Stimulated activated CD4-positive, alpha-beta T cell treated with anti-CD3 and anti-CD28 coated beads, Interleukin-12 subunit alpha, Interleukin-12 subunit beta, amount 100 ng/mL, for 24 hours (primary cell): ENCODE measurements at places on chromosomes 13 and 19.

- no peak for DNase-seq
These were observed 683.4 kb downstream of the PCDH9 start for GRCh38 chr13:66546534-66547379.

GRCh38 chr13:75399168-75399878 lies 82.6 kb downstream of the TBC1D4 start:
- DNase-seq: no peak

DNA sequence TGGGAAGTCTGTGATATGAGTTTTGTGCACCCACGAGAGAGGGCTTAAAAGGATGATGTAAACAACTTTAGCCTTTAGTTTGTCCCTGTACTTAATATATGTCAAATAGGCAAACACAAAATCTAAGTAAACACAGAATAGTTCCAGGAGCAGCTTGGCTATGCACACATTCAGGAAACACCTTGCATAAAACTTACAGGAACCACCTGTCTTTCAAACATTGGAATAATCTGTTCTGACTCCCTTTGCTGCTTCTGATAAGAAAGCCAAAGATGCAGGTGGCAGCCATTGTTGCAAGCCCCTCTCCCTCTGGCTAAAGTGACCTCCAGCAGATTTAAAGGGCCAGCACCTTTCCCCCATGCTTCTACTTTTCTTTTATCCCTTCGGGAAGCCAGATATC lies 4.7 kb downstream of the EEF1AKMT1 start:
- DNase-seq: no peak

DNA sequence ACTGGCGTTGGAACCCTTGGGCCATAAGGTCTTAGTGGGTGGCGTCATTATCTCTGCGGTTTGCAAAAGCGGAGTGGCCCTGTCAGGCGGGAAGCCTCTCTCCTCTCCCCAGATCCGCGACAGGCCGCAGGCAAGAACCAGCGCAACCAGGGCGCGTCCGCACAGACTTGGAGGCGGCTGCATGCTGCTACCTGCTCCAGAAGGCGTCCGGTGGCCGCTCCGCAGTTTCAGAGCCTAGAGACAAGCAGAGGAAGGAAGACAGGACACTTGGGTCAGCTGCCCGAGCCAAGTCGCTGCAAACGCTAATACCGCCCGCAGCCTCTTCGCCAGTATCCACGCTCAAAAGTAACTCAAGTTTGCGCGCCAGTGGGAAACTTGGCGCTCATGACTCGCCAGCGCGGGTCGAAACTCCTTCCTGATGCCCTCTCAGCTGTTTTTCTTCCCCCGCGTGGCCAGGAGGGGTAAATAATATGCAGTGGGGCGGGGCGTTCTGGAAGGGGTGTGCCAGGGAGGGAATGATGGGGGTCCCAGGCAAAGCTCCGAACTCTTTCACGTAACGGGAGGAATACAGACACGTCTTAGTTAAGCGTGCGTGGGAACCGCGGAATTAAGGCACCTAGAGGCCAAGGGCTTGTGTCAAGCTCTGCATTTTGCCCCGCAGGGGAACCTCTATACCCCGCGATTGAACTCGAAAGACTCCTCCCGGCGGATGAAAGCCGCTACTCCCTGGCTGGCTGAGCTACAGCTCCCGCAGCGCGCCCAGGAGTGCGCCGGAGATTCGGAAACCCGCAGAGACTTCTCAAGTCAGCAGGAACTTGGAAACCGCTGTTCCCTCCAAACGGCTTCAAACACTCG lies at the start of gene EDNRB:
Gene EDNRB, minus strand, starts transcription at position 441 of the 855 bp plus-strand sequence. Its CDS starts 258 bp downstream, at position 183.
- DNase-seq: no peak

GRCh38 chr13:50075619-50076097 lies 60.4 kb downstream of the KCNRG start:
- DNase-seq: no peak

GRCh38 chr19:533364-534058 lies 2.0 kb downstream of the CDC34 start:
- no peak for DNase-seq

DNA sequence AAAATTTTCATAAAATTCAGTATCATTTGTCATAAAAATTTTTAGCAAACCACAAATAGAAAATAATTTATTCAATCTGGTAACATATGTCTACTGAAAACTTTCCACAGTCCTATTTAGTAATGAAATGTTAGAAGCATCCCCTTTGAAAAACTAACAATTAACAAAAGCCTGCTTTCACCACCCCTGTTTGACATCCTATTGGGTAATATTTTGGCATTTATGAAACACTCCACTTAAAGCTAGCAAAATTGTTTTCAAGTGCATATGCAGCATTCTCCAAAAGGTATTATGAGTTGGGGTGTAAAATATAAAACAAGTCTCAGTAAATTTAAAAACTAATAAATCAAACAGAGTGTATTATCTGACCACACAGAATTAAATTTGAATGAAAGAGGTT lies 189.4 kb downstream of the NBEA start:
- no peak for DNase-seq

GRCh38 chr19:10712754-10713153 lies 5.1 kb upstream of the DNM2 start:
- DNase-seq: no peak

DNA sequence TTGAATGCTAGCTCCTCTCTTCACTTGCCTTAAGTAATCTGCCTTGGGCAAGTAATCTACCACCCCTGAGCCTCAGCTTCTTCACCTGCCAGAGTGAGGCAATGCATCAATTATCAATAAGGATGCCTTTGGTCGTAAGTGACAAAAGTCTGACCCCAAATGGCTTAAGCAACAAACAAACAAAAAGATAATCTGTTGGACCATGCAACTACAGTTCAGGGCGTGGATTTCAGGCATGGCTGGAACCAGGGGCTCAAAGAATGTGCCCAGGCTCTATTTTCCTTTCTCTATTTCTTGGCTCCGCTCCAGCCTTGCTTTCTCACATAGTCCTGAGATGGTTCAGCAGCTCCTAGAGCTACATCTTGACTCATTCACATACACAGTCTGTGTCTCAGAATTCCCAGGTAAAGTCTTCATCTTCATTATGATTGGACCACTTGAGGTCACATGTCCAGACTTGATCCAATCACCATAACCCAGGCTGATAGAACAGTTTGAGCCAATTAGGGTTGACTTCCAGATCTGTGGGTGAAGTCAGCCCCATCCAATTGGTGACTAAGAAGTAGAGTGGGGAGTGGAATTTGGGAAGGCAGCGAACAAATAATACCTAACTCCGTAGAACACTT lies 29.6 kb downstream of the ACSBG2 start:
- DNase-seq: no peak

DNA sequence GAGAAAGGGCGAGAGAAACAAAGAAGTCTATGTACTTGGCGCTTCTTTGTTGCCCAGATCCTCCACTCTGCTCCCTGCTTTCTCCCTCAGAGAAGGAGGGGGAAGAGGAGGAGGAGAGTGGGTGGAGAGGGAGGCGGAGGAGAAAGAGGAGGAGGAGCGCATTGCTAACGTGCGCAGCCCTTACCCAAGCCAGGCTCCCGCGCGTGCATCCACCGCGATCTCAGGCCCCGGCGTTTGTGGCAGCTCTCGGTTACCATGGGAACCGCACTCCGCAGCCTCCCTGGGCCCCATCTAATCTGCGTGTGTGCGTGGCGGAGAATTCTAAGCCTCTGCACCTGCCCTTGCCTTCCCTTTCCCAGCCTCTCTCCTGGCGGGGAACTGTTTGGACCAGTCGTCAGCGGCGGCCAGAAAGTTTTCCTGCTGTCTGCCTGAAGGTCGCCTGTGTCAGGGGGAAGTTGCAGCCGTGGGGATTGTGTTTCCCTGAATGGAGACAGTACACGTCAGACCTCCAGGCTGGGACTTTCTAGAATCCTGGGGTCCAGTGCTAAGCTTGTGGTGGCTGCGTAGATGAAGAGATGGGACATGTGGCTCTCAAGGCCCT lies at the start of gene ERICH6B:
Gene ERICH6B, minus strand, starts transcription at position 239 of the 601 bp plus-strand sequence. CDS start 18,734 bp downstream, outside the sequence.
- no peak for DNase-seq

- no peak for DNase-seq
These were observed 239.9 kb upstream of the TSHZ3 start for GRCh38 chr19:31589109-31589508.

DNA sequence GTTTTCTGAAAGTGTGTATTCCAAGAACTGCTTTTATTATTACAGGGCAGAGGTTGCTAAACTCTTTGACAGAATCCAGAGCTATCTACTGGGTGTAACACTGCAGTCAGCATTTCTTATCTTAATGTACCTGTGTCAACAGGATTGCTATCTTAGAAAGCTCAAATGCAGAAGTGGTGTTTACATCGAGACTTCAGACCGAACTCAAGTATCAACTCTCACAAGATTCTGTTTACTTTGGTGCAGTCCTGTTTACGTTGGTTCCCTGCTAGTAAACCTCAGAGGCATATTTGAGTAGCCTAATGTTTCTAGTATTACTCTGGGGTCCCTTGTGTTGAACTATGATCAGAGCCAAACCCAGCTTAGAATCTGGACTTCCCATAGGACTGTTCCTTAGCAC lies 20.5 kb downstream of the SLC15A1 start:
- DNase-seq: no peak

GRCh38 chr13:50650592-50651504 lies 192.6 kb downstream of the DLEU7 start:
- no peak for DNase-seq

GRCh38 chr19:2268480-2268830 lies 12.2 kb upstream of the JSRP1 start:
- DNase-seq: no peak

DNA sequence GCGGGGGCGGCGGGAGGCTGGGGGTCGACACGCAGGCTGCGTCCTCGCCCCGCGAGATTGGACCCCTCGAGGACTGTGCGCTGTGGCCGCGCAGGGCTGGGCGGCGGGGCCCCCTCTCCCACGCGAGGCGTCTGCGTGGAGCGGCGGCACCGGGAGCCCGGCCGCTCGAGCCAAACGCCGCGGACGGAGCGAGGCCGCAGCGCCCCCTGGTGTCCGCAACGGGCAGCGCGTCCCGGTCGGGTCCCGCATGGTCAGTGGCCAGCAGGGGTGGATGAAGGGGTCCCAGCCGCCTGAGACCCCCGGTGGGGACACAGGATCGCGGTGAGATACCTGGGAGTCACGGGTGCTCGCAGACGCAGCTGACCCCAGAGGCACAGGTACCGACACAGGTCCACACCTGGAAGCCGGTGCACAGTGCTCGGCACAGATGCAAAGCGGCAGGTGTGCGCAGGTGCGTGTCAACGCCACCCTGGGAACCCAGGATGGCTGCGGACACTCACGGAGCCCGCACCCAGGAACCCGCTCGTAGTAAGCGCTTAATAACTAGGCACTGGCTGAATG lies 2.1 kb upstream of the CIRBP start:
- DNase-seq: peak; percentile 63

GRCh38 chr19:9861503-9861902 lies 26.4 kb downstream of the PIN1 start:
- no peak for DNase-seq

GRCh38 chr13:60229708-60230272 lies 66.1 kb upstream of the DIAPH3 start:
- DNase-seq: no peak

- no peak for DNase-seq
These were observed 17.2 kb upstream of the RAB8A start for GRCh38 chr19:16094360-16095070.

- DNase-seq: no peak
These were observed 20.0 kb downstream of the RAB20 start for GRCh38 chr13:110541526-110541920.

- DNase-seq: no peak
These were observed 25.1 kb upstream of the MEIS3 start for GRCh38 chr19:47444388-47444821.

- DNase-seq: no peak
These were observed 711 bp upstream of the MIPEP start for GRCh38 chr13:23889615-23890607.

GRCh38 chr19:31152906-31153305 lies 196.3 kb downstream of the TSHZ3 start:
- DNase-seq: no peak

- no peak for DNase-seq
These were observed 497.2 kb downstream of the DIAPH3 start for GRCh38 chr13:59666504-59666903.

- no peak for DNase-seq
These were observed 732 bp upstream of the C2CD4C start for GRCh38 chr19:409516-410242.

- DNase-seq: peak; percentile 30
These were observed 344 bp downstream of the NHLRC3 start for GRCh38 chr13:39038569-39039030.

DNA sequence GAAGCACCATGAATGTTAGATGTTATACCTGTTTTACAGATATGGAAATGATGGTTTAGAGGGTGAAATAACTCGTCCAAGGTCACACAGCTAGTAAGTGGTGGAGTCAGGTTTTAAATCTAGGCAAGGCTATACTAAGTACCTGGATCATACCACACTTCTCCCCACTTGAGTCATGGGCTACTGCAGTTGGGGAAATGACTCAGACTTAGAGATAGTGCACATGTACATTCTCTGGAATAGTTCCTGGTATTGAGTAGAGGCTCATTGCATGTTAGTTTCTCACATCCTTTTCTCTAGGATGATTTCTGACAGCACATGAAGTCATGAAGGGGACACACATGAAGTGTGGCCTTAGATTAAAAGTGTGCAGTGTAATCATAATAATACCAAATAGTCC lies 76.2 kb upstream of the TNFSF11 start:
- no peak for DNase-seq

DNA sequence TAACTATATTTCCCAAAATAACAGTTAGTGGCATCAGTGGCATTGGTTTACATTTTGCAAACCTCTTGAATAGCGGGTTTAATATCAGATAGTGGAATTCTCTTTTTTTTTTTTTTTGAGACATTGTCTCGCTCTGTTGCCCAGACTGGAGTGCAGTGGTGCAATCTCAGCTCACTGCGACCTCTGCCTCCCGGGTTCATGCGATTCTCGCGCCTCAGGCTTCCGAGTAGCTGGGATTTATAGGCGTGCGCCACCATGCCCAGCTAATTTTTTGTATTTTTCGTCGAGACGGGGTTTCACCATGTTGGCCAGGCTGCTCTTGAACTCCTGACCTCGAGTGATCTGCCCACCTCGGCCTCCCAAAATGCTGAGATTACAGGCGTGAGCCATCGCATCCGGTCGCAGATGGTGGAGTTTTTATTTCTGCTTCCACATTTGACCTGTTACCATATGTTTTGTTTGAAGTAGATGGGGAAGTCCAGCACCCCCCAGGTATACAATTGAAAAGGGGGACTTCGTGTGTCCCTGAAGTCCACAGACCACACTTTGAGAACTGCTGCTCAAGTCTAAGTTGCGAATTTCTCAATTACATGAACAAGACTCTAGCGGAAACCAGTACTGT lies 40.5 kb upstream of the XPO4 start:
- no peak for DNase-seq

GRCh38 chr13:113862931-113863523 lies 849 bp downstream of the GAS6 start:
- DNase-seq: no peak
